Iris pigment epithelial cell (primary cell): ENCODE measurements at places on chromosomes 1 and 21.

DNA sequence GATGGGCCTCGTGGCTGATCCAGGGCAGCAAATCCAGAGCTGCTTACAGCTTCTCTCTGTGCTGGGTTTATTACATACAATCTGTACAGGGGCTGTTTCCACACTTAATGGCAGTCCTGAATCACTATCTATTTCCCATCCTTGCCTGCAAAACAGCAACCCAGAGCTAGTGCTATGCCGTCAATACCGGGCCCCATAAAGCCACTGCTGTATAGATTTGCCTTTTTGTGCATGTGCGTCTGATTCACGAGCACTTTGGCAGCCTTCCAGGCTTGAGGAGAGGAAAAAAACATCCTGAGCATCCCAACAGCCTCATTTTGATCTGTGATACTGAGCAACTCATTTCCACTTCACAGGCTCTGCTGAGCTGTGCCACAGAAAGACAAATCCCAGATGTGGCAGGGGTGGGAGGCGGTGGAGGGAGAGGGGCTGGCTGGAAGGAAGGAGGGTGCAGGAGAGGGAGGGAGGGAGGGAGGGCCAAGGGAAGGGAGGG is 65.2 kb upstream of the TARBP1 start:
- DNase-seq = peak; percentile 97

DNA sequence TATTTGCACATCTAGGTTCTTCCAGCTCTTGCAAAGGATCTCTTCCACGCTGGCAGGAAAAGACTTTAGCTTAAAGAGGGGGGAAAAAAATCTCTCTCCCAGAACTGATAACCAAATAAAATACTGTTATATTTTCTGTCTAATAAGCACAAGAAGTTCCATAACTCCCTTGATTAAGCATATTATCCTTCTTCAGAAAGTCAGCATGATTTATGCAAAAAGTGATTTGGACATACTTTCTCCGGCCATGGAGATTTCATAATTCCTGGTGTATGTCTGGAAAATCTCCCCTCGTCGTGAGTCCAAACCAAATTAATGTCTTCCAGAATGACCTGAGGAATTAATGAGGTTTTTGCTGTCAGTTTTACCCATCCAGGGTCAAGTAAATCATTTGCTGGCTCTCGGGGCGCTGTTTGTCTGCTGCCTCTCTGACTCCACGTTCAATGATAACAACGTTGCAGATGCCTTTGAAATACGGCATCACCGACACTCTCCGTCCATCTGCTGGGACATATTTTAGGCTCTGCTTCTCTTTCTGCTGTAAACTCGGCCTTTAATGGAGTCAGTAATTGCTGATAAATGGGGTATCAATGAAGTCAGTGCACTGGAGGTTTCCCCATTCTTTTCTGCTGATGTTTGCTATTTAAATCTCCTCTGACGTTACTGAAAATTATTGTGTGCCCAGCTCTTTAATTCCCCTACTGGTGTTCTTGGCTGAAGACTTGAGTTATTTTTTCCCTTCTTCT is 112.9 kb downstream of the HLX start:
- no peak for DNase-seq

- peak; percentile 43 for DNase-seq
Observed at GRCh38 chr1:178630417-178630816, 94.6 kb upstream of the RALGPS2 start.

- no peak for DNase-seq
Observed at GRCh38 chr1:185287451-185287850, 29.6 kb downstream of the IVNS1ABP start.

GRCh38 chr1:64963466-64963865 is 2.9 kb downstream of the JAK1 start:
- DNase-seq = no peak

- DNase-seq = peak; percentile 72
Observed at GRCh38 chr21:31310750-31311149, 33.3 kb downstream of the TIAM1 start.

GRCh38 chr21:39083377-39084008 is 99.8 kb downstream of the PSMG1 start:
- peak; percentile 50 for DNase-seq

DNA sequence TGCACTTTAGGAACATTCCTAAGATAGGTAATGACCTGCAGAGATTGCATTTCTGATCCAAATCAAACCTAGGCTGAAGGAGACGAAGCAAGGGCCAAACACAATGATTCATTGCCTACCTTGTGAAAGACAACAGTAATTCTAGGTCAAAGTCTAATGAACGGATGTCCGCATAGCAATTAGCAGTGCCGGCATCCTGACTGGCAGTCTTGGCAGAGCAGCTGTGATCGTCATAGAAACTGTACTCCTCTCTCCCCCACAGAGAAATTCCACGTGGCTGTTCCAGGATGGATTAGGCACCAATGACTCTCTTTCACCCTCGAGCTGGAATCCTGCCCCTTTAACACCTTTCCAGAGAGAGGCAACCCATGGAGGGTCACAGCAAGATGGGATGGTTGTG is 28.9 kb upstream of the VAV3 start:
- DNase-seq = no peak

DNA sequence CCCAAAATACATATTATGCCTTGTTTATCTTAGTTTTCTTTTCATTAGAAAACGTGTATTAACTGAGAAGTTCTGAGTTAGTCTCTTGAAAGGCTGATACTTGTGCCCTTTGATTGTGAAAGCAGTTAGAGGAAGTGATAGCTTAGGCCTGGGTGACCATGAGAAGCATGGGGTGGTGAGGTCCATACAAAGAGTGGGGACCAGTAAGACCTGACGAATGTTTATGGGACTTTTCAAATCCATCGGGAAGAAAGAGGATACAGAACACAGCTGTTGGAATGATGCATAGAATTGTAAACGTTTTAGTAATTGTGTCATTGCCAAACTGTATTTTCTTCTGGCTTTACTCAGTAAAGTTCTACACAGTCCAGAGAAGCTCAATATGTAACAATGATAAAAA is 259.8 kb downstream of the LMO4 start:
- DNase-seq = no peak

- peak; percentile 89 for DNase-seq
Observed at GRCh38 chr1:113534130-113534817, 144.0 kb downstream of the MAGI3 start.

- peak; percentile 58 for DNase-seq
Observed at GRCh38 chr1:235597867-235598553, 51.6 kb downstream of the GNG4 start.
